ENCODE measurements at places on chromosomes 13 and 19. TPM values are rescaled to one million over a fixed set of nuclear protein-coding genes. Genes with fewer than 3 reads are reported as not detected.

Gene SULT2A1
- total RNA-seq, result not detected

Gene KXD1
- 96.4 TPM for total RNA-seq

Gene LSM4
- 225 TPM for total RNA-seq

Gene IGFL3
- total RNA-seq, result not detected

Gene ELSPBP1
- total RNA-seq, result not detected

Gene ZNF345
- total RNA-seq, result 0.06 TPM
